Stimulated activated CD4-positive, alpha-beta T cell treated with anti-CD3 and anti-CD28 coated beads, Interleukin-2, amount 100 ng/mL, for 24 hours (primary cell): ENCODE measurements at places on chromosomes 13 and 19.

DNA sequence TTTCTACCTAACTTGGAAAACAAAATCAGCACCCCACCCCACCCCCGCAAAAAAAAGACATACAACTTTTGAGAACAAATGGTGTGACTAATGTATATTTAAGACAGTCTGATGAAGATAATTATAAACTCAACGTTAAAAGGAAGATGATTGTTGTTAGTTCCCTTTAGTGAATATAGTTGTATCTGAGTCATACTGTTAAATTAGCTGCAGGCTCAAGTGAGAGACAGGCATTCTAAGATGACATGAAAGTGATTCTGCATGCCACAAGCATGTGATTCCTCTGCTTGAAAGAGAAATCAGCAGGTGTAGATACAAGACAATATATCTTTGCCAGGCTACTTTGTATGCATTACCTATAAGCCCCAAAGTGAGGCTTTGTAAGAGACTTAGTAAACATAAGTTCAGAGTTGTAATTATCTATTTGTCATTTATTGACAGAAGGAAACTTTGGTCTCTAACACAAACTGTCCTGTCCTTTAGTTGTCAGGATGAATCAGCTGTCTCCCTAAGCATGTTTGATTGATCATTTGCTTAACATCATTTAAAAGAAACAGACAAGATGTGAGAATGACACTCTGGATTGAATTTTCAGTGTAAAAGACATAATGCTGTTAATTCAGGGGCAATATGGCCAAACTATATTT is 319.4 kb upstream of the HTR2A start:
- no peak for DNase-seq

DNA sequence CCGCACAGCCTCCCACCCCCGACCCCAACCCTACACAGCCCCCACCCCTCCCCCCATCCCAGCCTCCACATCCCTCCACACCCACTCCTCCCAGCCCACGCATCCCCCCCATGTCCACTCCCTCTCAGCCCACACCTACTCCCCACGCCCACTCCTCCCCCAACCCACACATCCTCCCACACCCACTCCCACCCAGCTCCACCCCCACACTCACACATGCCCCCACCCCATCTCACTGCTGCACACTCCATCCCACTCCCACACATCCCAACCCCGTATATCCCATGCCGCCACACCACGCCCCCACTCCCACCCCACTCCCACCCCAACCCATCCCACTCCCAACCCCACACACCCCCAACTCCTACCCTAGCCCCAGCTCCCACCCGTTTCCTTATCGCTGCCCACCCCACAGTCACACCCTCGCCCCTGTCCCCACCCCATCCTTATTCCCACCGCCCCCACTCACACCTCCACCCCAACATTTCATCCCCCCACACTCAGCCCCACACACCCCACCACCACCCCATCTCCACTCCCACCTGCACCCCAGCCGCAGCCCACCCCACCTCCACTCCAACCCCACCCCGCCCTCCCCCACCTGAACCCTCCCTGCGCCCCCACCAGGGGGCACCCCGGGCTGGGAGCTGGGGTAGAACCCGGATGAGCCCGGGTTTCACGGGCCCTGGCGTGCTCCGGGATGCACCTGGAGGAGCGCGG is 809 bp downstream of the TDRD12 start:
- no peak for DNase-seq

DNA sequence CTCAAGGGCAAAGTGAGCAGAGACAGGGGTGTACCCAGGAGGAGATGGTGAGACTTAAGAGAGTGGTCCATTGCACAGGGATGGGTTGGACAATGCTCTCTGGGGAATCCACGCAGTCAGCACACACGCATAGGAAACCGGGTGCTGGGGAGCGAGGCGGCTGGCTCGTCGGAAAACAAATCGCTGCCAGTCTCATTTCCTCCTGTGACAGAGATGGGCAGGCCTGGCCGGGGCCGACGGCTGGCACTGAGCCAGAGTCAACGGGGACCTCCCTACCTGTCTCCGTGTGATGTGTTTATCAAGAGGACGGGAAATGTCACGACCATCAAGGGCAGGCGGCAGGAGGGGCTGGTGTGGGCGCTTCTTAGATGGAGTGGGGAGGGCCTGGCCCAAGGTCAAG is 27.3 kb downstream of the PTPRS start:
- no peak for DNase-seq

DNA sequence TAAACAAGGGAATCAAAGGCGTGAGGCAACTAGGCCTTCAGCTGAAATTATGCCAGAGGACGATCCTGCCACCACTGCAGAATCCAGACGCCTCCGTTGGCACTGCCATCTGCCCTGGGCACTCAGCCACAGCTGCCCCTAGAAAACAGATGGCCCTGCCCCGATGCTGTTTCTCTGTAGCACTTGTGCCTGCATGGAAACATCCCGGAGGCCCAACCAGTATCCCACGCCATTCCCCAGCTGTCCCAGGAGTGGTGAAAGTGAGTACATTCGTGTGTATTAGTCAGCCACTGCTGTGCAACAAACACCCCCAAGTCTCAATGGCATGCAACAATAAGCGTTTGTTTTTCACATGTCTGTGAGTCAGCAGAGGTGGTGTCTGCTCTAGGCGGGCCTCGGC is 8.9 kb upstream of the CRTC1 start:
- DNase-seq: no peak

DNA sequence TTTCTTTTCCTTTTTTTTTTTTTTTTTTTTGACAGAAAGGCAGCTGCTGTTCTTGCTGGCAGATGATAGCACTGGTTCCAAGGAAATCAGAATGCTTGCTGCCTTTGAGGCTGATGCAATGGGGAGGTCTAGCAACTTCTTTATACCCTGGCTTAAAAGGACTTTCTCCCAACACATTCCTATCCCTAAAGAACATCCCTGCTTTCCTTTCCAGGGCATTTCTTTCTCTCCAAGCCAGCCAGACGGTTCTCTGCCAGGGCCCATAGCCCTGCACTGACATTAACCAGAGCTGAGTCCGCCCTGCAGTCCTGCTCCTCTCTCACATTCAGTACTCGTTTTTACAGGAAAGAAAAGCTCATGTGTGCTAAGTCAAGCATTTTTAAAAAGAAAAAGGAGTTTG is 133.9 kb upstream of the WASF3 start:
- DNase-seq: no peak

- no peak for DNase-seq
Measured at GRCh38 chr13:111206148-111206547, 91.0 kb downstream of the ARHGEF7 start.

GRCh38 chr13:105327581-105328126 is 1207.8 kb downstream of the EFNB2 start:
- no peak for DNase-seq

- DNase-seq: no peak
Measured at GRCh38 chr19:29537181-29537580, 11.4 kb downstream of the VSTM2B start.

DNA sequence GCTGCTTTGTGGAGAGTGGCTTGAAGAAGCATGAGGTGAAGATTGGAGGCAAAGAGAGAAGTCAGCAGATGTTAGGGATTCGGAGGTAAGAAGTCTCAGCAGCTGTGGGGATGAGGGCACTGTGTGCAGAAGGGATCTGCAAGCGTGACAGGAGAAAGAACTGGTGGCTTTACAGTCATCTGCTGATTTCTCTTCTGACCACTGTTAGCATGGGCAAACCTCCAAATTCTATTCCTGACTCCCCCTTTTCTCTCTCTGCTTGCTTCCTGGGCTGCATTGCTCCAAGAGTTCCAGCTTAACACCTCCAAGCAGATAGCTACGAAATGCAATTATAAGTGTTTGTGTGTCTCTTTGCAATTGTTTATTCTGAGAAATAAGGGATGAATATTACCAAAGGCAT is 159.6 kb downstream of the GGACT start:
- DNase-seq: no peak
